Activated CD8-positive, alpha-beta memory T cell treated with anti-CD3 and anti-CD28 coated beads for 4 hours (primary cell): ENCODE measurements at places on chromosomes 13 and 19.

DNA sequence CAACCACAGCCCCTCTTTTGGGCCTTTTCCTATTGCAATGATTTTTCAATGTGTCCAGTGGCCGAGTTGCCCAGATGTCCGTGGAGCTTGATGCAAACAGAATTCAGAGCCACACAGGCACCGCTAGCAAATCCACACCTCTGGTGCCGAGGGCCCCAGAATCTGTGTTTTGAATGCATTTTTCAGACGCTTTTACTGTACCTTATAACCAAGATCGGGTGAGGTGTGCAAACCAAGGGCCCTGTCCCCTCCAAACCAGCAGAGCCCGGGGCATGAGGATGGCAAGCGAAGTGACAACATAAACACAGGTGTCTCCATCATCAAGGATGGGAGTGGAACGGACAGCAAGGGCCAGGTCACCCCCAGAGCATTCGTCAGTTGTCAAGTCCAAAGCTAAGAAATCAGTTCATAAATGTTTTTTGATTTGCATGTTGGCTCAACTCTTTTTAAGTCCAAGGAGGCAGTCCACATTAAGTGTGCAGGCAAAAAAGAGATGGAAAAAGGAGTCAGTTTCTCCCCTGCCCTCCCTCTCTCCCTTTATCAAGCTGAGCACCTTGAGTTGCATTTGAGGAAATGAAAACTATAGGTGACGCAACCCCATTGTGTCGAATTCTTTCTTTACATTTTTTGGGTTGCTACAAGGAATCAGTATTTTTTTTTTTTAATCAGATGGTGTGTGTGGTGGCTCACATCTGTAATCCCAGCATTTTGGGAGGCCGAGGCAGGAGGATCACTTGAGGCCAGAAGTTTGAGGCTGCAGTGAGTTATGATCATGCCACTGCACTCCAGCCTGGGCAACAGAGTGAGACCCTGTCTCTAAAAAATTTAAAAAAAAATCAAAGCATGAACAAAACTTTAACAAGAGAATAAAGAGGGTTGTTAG lies 2.9 kb downstream of the CCDC8 start:
- no peak for DNase-seq

DNA sequence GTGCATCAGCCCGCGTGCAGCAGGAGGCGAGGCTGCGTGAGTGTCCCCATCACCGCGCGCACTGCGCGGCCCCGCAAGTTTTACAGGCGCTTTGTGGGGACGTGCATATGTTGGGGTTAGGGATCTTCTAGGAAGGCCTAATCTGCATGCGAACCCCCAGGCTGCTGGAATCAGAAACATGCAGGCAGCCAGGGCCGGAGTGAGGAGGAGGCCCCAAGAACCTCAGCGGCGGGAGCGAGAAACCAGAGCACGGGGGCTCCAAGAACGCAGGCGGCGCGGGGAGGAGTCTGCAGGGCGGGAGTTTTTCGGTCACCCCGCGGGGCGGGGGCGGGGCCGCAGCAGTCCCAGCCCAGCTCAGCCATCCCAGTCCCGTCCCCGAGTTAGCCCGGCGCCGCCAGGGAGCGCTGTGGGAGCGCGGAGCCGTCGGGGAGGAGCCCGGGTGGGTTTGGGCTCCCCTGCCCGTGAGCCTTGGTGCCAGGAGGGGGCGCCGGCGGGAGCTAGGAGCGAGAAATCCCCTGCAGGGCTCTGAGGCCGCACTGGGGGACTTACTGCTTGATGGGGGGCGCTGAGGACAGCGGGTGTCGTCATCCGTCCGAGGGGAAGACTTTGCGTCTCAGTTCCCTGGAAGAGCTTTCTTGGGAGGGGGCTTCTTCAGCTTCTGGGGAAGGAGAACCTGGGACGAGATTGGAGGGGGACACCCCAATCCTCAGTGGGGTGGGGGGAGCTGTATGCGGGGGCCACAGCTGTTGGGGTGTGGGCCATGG lies 933 bp upstream of the NRTN start:
- peak; percentile 76 for DNase-seq

GRCh38 chr13:61774903-61775302 lies 359.3 kb upstream of the PCDH20 start:
- DNase-seq, result no peak

DNA sequence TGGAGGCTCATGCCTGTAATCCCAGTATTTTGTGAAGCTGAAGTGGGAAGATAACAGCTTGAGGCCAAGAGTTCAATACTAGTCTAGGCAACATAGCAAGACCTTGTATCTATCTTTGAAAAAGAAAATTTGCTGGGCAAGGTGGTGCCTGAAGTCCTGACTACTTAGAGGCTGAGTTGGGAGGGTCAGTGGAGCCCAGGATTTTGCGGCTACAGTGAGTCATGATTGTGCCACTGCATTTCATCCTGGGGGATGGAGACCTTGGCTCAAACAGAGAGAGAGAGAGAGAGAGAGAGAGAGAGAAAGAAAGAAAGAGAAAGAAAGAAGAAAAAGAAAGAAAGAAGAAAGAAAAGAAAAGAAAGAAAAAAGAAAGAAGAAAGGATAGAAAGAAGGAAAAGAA lies 1872.3 kb upstream of the PCDH20 start:
- no peak for DNase-seq

GRCh38 chr13:20706661-20707060 lies 3.2 kb downstream of the IL17D start:
- no peak for DNase-seq

- no peak for DNase-seq
These were observed 494.9 kb downstream of the FOXO1 start for GRCh38 chr13:40171566-40171965.
